ENCODE measurements at places on chromosomes 4 and X. TPM values are rescaled to one million over a fixed set of nuclear protein-coding genes. Genes with fewer than 3 reads are reported as not detected.

DNA sequence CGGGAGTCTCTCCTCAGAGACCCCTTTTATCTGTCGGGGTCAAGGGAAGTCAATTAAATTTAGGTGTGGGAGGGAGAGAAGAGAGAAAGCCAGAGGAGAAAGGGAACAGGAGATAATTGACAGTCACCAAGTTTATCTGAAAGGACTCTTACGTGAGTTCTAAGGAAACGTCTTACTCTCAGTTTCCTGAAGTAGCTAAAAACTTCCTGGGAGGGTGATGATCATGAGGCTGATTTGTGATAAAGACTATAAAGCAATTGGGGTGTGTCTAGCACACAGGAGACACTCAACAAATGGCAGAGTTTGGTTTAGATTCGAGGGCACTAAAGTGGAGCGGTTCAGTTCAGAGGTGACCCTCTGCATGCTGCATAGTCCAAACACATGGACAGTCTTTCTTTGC is 254.1 kb downstream of the FBXW7 start:
- DNase-seq = no peak

DNA sequence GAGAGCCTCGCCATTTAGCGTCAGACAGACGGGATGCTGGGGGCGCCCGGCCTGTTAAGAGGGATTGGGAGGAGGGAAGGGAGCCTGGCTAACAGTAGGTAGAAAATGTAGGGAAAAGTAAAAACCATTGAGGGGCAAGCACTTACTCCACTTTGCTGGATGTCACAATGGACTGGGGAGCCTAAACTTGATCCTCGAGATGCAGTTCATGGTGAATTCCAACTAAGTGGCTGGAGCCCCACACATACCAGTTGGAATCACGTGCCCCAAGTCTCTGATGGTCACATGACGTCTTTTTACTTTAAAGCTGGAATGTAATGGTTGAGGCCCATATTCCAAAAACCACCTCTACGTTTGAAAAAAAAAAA is 1.5 kb downstream of the PLS3 start:
- no peak for DNase-seq

DNA sequence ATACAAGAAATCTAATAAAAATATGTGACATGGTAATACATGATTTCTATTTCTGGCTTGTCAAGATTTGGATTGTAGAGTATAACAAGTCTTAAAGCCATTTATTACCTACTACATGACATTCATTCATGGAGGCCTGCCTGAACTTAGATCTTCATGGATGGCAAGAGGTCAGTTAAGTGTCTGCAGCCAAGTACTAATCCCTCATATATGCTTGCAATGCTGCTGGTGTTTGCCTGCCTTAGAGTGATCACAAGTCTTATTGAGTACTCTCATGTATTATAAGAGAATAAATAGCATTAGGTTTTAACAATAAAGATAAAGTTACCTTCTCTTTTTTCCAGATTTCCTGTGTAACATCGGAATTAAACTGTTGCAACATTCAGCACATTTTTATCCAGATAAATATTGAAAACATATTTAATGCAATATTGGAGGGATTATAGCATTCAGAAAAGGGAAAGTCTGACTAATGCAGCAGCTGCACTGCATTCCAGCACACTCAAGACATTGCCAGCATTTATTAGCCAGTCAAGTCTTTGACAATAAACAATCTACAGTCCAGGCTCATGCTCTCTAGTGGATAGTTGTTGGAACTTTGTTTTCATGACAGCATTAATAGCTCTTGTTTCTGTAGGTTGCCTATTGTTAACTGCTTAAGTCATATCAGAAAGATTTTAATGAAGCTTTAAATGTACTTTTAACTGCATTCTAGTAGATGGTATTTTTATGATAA is 737.1 kb downstream of the FAT4 start:
- DNase-seq = no peak

PLAC1 gene
- not detected for total RNA-seq

DNA sequence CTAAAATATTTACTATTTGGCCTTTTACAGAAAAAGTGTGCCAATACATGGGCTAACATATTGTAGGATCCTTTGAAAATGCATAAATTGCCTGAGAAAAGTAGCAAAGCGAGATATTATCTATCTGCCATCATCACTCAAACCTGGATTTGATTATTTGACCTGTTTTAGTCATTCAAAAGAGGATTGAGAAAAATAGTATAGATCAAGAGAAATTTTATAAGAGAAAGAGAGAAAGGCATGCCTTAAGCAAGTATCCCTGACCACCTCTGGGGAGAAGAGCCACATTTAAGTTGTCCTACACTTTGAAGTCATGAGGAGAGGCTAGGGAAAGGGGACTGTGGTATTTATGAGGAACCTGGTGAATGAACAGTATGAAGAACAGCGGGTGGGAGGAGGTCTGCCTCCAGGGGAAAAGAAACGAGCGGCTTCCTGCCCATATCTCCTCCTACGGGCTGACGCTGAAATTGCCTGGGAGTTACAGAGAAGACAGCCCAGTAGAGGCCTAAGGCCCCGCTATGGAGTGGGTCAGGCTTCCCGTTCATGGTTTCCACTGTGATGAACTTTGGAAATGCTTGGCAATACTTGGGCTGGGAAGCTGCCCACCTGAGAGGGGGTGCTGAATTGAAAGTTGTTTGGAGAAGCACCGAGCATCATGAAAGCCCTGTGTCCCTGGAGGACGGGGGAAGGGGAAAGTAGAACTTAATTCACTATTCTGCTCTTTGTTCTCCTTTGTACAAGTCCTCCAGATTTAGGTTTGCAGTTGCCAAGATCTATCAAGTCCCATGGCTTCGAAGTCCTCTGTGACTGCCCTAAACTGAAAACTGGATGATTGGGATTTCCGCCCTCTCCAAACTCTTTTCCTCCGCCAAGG is 106.9 kb upstream of the ACSL4 start:
- no peak for DNase-seq

FBXL5 gene
- 38.9 TPM for total RNA-seq

DNA sequence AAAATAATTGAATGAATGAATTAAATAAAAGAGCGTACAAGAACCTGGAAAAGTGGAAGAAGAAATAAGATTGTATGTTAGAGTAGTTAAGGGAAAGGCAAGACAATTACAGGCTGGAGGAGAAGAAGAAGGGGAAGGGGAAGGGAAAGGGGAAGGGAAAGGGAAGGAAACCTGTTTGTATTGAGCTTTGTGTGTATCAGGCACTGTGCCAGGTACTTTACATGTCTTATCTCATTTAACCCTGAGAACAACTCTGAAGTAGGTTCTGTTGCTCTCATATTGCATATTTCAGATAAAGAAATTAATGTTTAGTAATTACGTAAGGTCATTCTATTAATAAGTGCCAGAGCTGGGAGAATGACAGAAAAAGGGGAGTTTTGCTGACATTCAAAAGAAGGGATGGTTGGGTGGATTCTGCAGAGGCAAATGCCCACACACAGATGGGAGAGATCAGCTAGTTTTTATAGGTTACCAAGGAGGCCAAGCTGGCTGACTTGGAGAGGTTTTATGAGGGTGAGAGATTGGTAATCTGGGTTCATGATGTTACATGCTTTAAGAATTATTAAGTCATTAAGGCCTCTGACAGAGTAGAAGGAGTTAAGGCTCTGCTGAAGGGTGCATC is 92.3 kb upstream of the LCORL start:
- DNase-seq = no peak
